ENCODE measurements at places on chromosomes 11 and 22. TPM values are rescaled to one million over a fixed set of nuclear protein-coding genes. Genes with fewer than 3 reads are reported as not detected.

LGR4 gene
- 3.7 TPM for total RNA-seq

OR5P2 gene
- total RNA-seq, result 0.33 TPM

OSBP2 gene
- 9.9 TPM for total RNA-seq

MUC15 gene
- total RNA-seq, result not detected

C11orf42 gene
- total RNA-seq, result not detected

KCNK4 gene
- not detected for total RNA-seq

INPP5J gene
- total RNA-seq, result 0.33 TPM

AP5B1 gene
- 21.9 TPM for total RNA-seq

KCNC1 gene
- not detected for total RNA-seq

KCTD14 gene
- total RNA-seq, result 0.48 TPM

ACCS gene
- 10.8 TPM for total RNA-seq

PGM2L1 gene
- total RNA-seq, result 32.7 TPM

OR52E2 gene
- total RNA-seq, result not detected

C22orf31 gene
- total RNA-seq, result not detected

ANKRD42 gene
- 4.4 TPM for total RNA-seq

RIMBP3B gene
- total RNA-seq, result not detected

THOC5 gene
- total RNA-seq, result 65.0 TPM

BATF2 gene
- 0.98 TPM for total RNA-seq

PRG3 gene
- not detected for total RNA-seq

OR10D3 gene
- total RNA-seq, result not detected

PDGFB gene
- 148 TPM for total RNA-seq

PRR14L gene
- 32.8 TPM for total RNA-seq

IL17REL gene
- under 0.01 TPM for total RNA-seq

GRAP2 gene
- total RNA-seq, result not detected

PTPN5 gene
- not detected for total RNA-seq
